Fibroblast of skin of right biceps (primary cell): ENCODE measurements at places on chromosomes 16 and 17.

GRCh38 chr17:70181866-70182265 lies 12.5 kb downstream of the KCNJ2 start:
- DNase-seq: no peak

- DNase-seq: peak; percentile 87
Measured at GRCh38 chr17:59435238-59435637, 103.8 kb downstream of the YPEL2 start.

GRCh38 chr17:32327911-32328310 lies 14.1 kb downstream of the C17orf75 start:
- no peak for DNase-seq

DNA sequence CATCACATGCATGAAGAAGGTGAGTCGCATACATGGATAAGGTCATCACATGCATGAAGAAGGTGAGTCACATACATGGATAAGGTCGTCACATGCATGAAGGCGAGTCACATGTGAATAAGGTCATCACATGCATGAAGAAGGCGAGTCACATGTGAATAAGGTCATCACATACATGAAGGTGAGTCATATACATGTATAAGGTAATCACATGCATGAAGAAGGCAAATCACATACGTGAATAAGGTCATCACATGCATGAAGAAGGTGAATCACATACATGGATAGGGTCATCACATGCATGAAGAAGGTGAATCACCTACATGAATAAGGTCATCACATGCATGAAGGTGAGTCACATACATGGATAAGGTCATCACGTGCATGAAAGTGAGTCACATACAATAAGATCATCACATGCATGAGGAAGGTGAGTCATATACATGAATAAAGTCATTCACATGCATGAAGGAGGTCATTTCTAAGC lies 105.1 kb upstream of the SDK2 start:
- no peak for DNase-seq

GRCh38 chr16:67428146-67428731 lies 2.7 kb upstream of the HSD11B2 start:
- DNase-seq: peak; percentile 47

DNA sequence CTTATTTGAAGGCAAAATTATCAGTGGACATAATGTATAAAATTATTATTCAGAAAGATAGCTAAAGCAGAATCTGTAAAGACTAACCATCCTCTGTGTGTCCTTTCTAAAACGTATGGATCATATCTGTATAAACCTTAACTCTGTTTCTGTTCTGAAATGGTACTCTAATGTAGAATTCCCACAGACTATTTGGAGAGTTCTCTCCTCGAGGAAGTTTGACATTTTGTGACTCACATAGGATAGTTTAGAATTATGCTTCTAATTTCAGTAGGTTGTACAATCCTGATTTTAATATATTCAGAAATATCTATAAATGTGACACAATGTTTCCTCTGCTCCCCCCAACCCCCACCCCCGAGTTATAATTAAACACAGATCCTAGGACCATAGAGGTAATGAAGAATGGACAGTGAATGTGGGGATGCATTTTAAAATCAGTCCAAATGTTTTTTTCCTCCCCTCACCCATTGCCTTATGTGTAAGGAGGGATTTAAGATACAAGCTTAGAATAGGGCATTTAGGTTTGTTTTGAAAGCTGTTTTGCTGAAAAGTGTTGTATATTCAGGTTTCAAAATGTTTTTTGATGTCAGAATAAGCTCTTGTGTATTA lies 66.8 kb downstream of the BCAS3 start:
- DNase-seq: peak; percentile 23

DNA sequence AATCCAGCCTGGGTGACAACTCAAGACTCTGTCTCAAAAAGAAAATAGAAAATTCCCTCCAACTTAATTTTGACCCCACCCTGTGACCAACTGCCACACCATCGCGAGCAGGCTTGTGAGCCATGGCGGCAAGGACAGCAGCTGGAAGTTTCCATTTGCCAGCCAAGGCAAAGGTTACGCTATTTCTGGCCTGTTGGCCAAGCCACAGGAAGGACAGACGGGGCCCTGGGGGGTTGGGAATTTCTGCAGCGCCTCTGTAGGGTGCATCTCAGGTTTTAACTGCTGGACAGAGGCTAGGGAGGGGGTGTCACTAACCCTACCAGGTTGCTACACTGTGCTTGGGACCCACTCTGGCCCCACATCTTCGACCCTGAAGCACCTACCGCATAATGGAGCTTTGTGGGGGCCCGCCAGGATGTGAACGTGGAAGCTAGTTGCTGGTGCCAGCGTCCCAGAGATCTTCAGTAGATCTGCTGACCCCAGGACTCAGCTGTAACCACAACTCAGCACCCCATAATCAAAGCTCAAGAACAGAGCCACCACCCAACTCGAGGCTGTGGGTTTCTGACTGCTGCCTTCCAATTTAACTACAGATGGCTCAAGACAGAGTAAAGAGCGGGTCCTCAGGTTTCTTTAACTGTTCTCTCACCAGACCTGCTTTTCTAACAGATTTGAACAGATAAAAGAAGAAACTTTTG lies 10.9 kb downstream of the KIFC3 start:
- DNase-seq: no peak

DNA sequence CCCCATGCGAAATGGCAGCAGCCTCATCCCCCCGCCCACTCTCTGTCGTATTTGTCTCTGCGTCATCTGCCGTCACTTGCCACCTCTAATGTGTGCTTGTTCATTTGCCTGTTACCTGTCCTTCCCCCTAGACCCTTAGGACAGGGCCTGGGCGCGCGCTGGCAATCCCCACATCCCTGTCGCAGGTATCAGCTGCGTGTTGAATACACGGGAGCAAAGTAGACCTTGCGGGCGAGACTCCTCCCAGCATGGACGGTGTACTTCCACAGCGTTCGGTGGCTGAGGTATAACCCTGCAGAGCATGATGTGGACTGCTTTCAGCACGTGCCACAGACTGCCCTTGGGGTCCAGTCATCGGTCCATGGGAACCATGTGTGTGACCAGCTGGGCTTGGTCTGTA lies 170.1 kb upstream of the CHMP6 start:
- no peak for DNase-seq

DNA sequence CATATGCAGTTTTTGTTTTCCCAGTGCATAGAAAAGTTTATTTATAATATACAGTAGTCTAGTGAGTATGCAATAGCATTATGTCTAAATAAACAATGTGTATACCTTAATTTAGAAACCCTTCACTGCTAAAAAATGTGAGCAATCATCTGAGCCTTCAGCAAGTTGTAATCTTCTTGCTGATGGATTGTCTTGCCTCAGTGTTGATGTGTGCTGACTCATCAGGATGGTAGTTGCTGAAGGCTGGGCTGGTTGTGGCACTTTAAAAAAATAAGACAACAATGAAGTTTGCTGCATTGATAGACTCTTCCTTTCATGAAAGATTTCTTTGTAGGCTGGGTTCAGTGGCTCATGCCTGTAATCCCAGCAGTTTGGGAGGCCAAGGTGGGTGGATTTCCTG lies 13.9 kb upstream of the CAPNS2 start:
- DNase-seq: peak; percentile 94

DNA sequence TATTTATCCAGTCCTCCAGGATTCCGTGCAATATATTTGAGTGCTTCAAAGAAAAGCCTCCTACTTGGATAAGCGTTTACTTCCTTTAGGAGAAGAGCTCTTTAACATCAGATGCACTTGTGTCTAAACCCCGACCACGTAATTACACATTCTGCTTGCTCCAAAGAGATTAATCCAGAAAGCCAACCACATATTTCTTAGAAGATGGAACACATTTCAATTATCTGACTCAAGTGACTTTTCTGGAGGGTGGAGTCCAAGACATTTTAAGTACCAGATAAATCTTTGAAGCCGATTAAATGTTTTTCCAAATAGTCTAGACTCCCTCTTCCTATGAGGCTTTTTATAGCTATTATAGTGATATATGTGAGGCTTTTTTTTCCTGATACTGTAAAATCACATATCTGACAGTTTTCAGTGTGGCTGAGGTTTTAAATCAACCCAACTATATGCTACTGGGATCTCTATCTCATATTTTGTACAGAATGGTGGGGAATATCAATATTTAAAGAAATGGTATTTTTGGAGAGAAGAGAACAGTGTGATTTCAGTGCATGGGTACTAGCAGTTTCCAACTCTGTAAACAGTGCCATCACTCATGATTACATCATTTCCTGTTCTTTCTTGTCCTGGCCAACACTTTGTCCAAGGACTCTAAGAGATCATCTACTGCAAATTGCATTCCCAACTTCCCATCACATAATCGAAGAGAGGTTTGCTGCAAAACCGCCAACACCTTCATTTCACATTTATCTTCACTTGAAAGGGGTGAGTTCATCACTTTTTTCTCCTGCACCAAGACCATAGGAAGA lies 192.4 kb upstream of the HSBP1 start:
- DNase-seq: peak; percentile 60

DNA sequence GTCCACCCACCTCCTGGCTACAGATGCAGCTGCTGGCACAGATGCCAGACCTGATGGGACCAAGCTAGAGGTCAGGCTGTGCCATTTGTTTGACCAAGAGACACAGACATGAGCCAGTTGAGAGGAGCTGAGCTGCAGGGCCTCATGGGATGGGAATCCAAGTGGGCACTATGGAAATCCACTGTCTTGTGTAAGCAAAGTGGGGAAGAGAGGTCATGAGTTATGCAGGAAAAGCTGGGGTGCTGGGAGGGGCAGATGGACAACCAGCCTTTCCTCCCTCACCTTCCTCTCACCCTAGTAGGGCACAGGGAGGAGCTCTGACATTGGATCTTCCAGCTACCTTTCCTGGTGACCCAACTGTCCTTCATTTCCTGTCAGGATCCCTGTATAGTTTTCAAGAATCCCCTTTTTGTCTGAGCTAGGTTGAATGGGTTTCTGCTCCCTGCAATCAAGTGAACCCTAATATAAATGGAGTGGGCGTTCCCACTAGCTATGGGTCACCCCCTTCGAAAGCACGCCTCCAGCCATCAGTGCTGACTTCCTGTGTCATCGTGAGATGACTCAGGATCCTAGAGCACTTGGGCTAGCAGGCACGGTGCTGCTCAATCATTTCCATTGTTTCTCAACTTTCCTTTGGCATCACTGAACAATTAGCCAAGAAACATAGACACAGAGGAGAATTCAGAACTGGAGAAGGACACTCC lies 13.6 kb downstream of the ATPAF2 start:
- peak; percentile 38 for DNase-seq

- no peak for DNase-seq
Measured at GRCh38 chr17:65551267-65552040, 10.0 kb downstream of the AXIN2 start.

- peak; percentile 7 for DNase-seq
Measured at GRCh38 chr16:87344931-87345631, 27.9 kb upstream of the C16orf95 start.

DNA sequence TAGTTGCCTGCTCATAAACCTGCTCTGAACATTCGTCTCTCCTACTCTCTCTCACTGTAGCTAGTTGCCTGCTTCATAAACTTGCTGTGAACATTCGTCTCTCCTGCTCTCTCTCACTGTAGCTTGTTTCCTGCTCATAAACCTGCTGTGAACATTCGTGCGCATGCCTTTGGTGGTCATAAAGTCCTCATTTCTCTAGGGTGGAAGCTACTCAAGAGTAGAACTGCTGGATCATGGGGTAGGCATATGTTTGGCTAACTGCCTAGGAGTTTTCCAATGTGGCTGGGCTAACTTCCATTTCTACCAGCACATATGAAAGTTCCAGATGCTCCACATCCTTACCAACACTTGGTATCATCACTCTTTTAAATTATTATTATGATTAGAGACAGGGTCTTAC lies 174.6 kb upstream of the RPH3AL start:
- DNase-seq: no peak

GRCh38 chr17:83119987-83120864 lies 40.8 kb downstream of the METRNL start:
- no peak for DNase-seq

DNA sequence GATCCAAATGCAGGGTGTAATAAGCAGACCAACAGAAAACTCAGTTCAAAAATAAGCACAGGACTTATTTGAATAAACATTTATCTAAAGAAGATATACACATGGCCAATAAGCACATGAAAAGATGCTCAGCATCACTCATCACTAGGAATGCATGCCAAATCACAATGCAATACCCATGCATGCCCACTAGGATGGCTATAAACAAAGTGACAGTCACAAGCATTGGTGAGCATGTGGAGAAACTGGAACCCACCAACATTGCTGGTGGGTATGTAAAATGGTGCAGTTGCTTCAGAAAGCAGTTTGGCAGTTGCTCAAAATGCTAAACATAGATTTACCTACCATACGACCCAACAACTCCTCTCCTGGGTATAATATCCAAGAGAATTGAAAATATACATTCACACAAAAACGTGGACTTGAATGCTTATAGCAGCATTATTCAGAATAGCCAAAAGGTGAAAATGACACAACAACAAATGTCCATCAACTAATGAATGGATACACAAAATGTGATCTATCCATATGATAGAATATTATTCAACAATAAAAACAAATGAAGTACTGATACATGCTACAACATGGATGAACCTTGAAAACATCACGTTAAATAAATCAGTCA lies 20.1 kb downstream of the UBE2O start:
- peak; percentile 31 for DNase-seq

DNA sequence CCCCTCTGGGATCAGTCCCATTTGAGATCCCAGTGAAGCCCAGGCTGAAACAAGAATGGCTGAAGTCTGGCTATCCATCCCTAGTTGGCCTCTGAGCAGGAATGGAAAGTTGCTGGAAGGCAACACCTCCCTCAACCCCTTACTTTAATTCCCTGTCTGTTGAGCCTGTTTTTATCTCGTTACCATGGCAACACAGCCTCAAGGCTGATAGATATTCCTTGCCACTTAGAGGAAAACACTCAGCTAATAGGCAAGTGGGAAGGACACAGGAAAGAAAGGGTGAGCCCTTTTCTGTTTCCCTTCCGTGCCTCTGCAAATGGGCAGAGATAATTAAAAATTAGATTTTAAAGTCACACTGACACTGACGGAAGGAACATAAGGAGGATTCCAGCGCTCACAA lies 75.5 kb upstream of the CLEC3A start:
- DNase-seq: no peak

DNA sequence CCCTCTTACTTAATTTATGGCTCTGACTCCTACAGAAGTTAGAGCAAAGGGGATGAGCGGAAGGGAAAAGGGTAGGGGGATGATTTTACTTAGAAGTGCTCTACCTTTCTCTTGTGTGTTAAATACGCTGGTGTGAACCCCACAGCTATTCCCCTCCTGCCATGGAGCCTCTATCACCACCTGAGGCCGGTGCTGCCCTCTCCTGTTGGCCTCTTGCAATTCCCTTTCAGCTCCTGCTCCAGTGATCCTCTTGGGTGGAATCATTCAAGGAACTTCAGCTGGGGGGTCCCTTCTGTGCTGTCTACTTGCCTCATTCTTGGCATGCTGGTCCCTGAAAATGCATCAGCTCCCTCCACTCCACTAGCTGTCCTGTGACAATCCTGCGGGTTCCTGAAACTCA lies 41.8 kb upstream of the CDH8 start:
- peak; percentile 2 for DNase-seq

DNA sequence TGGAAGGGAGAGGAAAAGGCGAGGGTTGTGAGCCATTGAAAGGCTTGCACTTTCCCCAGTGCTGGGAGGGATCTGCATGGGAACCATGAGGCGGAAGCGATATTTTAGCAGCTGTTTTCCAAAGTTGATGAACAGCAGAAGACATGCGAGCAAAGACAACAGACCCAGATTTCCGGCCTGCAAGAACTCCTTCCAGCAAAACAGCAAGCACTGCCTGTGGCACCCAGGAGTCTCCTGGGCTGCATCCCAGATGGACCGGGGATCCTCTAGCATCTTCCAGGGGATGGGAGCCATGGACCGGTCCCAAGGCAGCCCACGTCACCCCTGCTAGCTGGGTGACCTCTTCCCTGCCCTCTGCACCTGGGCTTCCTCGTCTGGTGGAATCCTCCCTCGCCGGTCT lies 162.8 kb downstream of the IRF8 start:
- DNase-seq: no peak

- no peak for DNase-seq
Measured at GRCh38 chr17:47945529-47946508, 4.4 kb downstream of the PNPO start.
